Breast epithelium (tissue), 4 donors: ENCODE measurements at places on chromosomes 3 and 15.
A peak's percentile ranks its signal among the peaks of the same experiment; 100 is the strongest.

- H3K4me1 ChIP-seq, result no peaks in the 10 kb centered on the region
- no peaks in the 10 kb centered on the region for H3K36me3 ChIP-seq
- H3K27me3 ChIP-seq, result no peaks in the 10 kb centered on the region
- no peak overlapping the region for H3K27ac ChIP-seq
These were observed 286.7 kb downstream of the SHOX2 start for GRCh38 chr3:157819270-157820156.

GRCh38 chr3:77412584-77412983 is 372.7 kb downstream of the ROBO2 start:
- H3K27me3 ChIP-seq, result no peaks in the 10 kb centered on the region
- H3K4me3 ChIP-seq, result no peak overlapping the region
- DNase-seq, result no peak
- no peaks in the 10 kb centered on the region for H3K36me3 ChIP-seq

DNA sequence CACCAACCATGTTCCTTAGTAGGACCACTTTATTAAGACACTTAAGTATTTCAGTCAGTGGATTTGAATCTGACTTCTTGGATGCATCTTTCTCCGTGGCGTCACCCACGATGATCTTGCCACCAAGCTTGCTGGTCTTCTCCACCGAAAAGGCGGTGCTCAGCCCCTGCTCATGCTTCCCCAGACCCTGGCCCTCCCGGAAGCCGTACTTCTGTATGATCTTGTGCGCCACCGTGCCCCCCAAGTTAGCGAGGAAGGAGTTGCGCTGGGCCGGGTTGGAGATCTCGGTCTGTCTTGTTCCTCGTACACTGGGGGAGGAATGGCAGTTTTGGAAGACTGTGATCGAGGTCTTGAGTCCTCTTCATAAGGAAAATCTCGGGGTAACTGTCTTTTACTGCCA is 213.4 kb upstream of the NANOGP8 start:
- H3K36me3 ChIP-seq, result no peaks in the 10 kb centered on the region
- H3K27ac ChIP-seq, result no peak overlapping the region
- no peak for DNase-seq
- no peaks in the 10 kb centered on the region for H3K4me1 ChIP-seq
- no peaks in the 10 kb centered on the region for H3K27me3 ChIP-seq

DNA sequence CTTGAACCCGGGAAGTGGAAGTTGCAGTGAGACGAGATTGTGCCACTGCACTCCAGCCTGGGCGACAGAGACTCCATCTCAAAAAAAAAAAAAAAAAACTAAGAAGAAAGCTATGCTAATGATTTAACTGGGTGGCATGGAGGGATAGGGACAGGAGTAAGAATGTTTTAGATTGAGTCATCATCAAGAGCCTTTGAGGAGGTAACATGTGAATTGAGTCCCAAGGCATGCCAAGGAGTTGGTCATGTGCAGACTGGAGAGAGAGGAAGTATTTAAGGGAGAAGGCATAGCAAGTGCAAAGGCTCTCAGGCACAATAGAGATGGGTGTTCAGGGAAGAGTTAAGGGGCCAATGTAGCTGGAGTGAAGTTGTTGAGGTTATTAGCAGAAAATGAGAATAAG is 9.1 kb downstream of the BNC1 start:
- H3K27ac ChIP-seq, result no peak overlapping the region
- H3K27me3 ChIP-seq, result no peaks in the 10 kb centered on the region
- no peaks in the 10 kb centered on the region for H3K4me1 ChIP-seq
- H3K36me3 ChIP-seq, result no peaks in the 10 kb centered on the region

- H3K4me3 ChIP-seq, result peak within 1 kb of the TSS; percentile 86
- no peaks in the 10 kb centered on the region for H3K27me3 ChIP-seq
- peaks cover 10% of the 10 kb centered on the region for H3K4me1 ChIP-seq
- DNase-seq, result peak; percentile 58
- peak within 1 kb of the TSS; percentile 98 for H3K27ac ChIP-seq
These were observed at the start of gene ZBTB47 for GRCh38 chr3:42653560-42654330. Gene ZBTB47 (plus strand): TSS chr3:42653697. CDS start chr3:42658356, 4,659 bp downstream.

DNA sequence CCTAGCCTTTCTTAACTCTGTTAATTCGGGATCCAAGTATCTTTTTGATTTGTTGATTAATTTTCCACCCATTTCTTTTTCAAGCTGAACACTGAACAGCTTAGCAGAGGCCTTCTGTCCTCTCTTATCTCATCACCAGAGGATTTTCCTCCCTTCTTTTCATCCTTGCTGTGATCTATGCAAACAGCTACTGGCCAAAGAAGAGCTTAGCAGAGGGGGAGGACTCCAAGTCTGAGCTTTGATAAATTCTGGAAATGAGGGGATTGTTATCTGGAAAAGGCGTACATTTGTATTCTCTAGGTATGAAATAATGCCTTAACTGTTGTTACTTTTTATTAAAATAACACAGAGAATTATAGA is 13.4 kb downstream of the DZIP3 start:
- no peaks in the 10 kb centered on the region for H3K27me3 ChIP-seq
- no peaks in the 10 kb centered on the region for H3K36me3 ChIP-seq
- DNase-seq, result no peak
- no peak overlapping the region for H3K4me3 ChIP-seq

DNA sequence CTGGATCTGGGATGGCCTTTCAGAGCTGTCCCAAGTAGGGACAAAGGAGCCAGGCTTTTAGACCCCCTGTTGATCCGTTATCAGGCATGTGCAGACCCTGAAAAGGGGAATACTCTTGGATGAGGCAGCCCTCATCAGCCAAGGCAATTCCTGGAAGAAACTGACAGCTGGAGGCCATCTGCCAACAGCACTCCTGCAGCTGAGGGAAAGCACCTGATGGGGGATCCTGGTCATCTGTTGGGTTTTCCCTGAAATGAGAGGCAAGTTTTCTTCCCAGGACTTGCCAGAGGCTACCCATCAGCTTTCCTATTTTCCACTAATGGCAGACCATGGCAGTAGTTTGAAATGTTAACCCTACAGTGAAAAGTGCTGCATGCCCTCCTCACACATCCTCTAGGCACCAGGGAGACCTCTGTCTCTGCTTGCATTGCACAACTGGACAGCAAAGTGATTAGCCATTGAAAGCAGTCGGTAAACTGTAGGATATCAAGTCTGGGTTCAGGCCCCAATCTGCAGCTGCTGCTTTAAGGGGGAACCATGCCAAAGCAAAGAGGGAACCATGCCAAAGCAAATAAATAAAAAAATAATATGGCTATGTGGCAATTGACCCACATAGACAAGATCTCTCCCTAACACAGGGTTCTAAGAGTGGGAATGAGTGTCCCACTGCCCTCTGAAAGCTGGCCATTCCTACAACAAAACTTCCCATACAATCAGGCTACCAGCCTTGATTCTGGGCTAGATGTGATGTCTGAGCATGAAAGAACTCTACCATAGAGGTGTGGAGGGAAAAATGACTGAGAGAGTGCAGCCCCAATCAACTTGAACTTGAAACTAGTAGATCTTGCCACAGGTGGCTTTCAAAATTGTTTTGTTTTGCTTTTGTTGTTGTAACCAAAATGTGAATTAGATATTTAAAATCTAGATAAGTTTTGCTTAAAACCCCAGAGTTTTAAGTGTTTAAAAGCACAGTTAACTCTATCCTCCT is 232.0 kb upstream of the STT3B start:
- DNase-seq, result no peak
- no peak overlapping the region for H3K4me3 ChIP-seq
- H3K27ac ChIP-seq, result no peak overlapping the region
- no peaks in the 10 kb centered on the region for H3K4me1 ChIP-seq
- no peaks in the 10 kb centered on the region for H3K27me3 ChIP-seq

GRCh38 chr3:52047295-52047960 is 8.9 kb downstream of the DUSP7 start:
- H3K27me3 ChIP-seq, result no peaks in the 10 kb centered on the region
- no peak overlapping the region for H3K4me3 ChIP-seq
- no peaks in the 10 kb centered on the region for H3K36me3 ChIP-seq
- peaks cover 3% of the 10 kb centered on the region for H3K4me1 ChIP-seq

DNA sequence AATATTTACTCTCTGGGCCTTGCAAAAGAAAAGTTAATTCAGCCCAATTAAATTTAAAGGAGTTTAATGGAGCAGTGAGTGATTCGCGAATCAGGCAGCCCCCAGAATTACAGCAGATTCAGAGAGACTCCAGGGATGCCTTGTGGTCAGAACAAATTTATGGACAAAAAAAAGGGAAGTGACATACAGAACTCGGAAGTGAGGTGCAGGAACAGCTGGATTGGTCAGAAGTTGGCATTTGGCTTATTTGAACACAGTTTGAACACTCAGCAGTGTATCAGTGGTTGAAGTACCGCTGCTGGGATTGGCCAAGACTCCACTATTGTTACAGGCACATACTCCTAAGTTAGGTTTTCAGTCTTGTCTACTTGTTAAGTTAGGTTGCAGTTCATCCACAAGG is 145.0 kb upstream of the GAP43 start:
- H3K36me3 ChIP-seq, result no peaks in the 10 kb centered on the region
- H3K27ac ChIP-seq, result no peak overlapping the region
- no peak overlapping the region for H3K4me3 ChIP-seq
- no peaks in the 10 kb centered on the region for H3K27me3 ChIP-seq
- H3K4me1 ChIP-seq, result no peaks in the 10 kb centered on the region

- no peaks in the 10 kb centered on the region for H3K4me1 ChIP-seq
- H3K36me3 ChIP-seq, result no peaks in the 10 kb centered on the region
- no peak for DNase-seq
- no peak overlapping the region for H3K27ac ChIP-seq
These were observed 43.8 kb downstream of the SETD2 start for GRCh38 chr3:47120138-47120537.

DNA sequence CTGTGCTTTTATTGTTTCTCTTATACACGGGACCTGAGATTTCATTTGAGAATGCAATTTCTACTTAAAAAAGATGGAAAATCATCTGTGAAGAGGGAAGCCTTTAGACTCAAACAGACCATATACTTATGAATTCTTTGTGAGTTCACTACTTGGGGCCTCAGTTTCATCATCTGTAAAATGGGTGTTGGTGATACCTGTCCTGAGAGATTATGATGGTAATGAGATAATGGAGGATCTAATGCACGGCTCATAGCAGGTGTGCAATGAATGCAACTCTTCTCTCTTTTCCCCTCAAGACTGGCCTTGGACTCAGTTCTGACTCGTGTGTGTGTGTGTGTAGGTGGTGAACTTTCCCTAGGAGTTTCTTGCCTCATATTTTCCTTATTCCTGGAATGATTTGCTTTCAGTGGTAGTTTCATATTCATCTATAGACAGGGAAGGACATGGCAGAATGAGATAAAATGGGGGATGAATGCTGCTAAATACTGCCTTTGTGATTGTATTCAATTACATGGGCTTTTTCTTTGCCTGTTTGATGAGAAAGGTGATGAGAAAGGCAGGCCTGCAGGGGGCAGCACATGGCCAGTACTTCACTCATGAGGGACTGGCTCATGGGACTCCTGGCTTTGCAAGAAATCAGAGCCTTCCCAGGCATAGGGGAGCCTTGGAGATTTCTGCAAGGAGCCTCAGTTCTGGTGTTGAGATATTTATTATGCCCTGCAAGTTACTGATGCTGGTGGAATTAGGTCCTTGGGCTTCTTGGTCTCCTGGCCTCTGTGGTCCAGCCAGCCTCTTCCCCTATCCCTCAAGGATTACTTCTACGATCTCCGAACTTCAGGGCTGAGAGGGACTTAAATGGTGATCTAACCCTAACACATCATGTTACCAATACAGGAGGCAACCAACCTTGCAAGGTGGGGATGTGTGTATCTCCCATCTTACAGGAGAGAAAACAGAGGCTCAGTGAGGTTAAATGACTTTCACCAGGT is 70.7 kb downstream of the RPLP1 start:
- no peak overlapping the region for H3K27ac ChIP-seq
- no peak overlapping the region for H3K4me3 ChIP-seq
- peak; percentile 54 for DNase-seq
- no peaks in the 10 kb centered on the region for H3K4me1 ChIP-seq
- H3K36me3 ChIP-seq, result no peaks in the 10 kb centered on the region
- H3K27me3 ChIP-seq, result no peaks in the 10 kb centered on the region

DNA sequence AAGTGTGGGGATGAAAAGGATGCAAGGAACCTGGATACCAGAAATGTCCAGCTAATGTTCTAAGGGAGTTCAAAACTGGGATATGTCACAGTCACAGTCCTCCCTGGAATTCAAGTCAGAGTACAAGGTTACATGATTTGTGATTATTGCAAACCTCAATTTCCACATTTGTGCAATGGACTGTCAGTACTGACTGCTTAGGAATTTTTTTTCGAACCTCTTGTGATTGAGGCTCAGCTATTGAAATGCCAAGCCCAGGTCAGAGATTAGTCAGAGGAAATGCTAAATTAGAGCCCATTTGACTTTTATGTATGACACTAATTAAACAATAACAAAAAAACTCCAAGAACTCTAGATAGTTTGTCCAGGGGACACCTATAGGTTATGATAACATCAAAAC is 210.2 kb downstream of the THSD4 start:
- DNase-seq, result no peak
- H3K27ac ChIP-seq, result no peak overlapping the region
- no peak overlapping the region for H3K4me3 ChIP-seq
- no peaks in the 10 kb centered on the region for H3K36me3 ChIP-seq
- H3K4me1 ChIP-seq, result no peaks in the 10 kb centered on the region

GRCh38 chr3:190424108-190424477 is 25.6 kb downstream of the TMEM207 start:
- H3K4me3 ChIP-seq, result no peak overlapping the region
- H3K27me3 ChIP-seq, result no peaks in the 10 kb centered on the region
- no peaks in the 10 kb centered on the region for H3K36me3 ChIP-seq

GRCh38 chr3:18716821-18717220 is 291.7 kb upstream of the SATB1 start:
- H3K27me3 ChIP-seq, result no peaks in the 10 kb centered on the region
- no peak for DNase-seq
- no peaks in the 10 kb centered on the region for H3K36me3 ChIP-seq
- H3K4me3 ChIP-seq, result no peak overlapping the region
- no peak overlapping the region for H3K27ac ChIP-seq

DNA sequence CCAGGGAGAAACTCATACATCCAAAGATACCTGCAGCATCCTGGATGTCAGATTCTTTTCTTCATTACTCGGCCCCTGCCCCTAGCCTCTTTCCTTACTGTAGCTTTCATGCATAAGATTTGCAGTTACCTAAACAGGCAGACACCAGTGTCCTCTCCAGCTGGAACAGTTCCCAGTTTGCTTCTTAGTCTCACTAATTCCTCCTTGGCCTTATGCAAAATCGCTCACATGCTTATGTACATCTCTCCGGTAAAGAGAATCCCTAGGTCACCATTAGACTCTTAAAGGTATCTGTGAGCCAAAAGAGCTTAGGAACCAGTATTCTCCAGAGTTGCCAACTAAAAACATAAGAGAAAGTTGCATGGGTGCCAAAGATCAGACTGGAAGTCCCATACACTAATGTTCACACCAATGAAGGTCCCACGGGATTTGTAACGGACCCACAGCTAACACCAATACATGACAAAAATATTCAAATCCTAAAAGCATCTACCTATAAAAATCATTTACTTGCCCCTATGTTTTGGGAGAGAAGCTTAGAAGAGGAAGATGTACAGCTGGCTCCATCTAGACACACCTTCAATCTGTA is 66.6 kb downstream of the CBLB start:
- no peaks in the 10 kb centered on the region for H3K36me3 ChIP-seq
- H3K4me1 ChIP-seq, result no peaks in the 10 kb centered on the region
- no peaks in the 10 kb centered on the region for H3K27me3 ChIP-seq
- H3K27ac ChIP-seq, result no peak overlapping the region
- no peak overlapping the region for H3K4me3 ChIP-seq
- DNase-seq, result no peak

- no peak overlapping the region for H3K4me3 ChIP-seq
- no peak overlapping the region for H3K27ac ChIP-seq
- no peaks in the 10 kb centered on the region for H3K27me3 ChIP-seq
- no peaks in the 10 kb centered on the region for H3K36me3 ChIP-seq
- no peak for DNase-seq
These were observed 17.3 kb downstream of the CISH start for GRCh38 chr3:50594253-50594785.
